Bronchial epithelial cell (primary cell): ENCODE measurements at places on chromosomes 2 and 18. TPM values are rescaled to one million over a fixed set of nuclear protein-coding genes. Genes with fewer than 3 reads are reported as not detected.

CARF gene
- 2.4 and 3.2 TPM in 2 replicates for total RNA-seq

PJVK gene
- 1.2 and 2.4 TPM in 2 replicates for total RNA-seq

HOXD13 gene
- total RNA-seq = not detected in 2 replicates

COX5B gene
- total RNA-seq = 416 and 525 TPM in 2 replicates

SKOR2 gene
- total RNA-seq = not detected in 2 replicates

C2orf81 gene
- total RNA-seq = 0.26 TPM in 2 replicates

SLC5A7 gene
- total RNA-seq = not detected in 2 replicates

DTNA gene
- 1.6 and 1.9 TPM in 2 replicates for total RNA-seq

EGR4 gene
- total RNA-seq = not detected in 2 replicates

NABP1 gene
- total RNA-seq = 45.5 and 70.0 TPM in 2 replicates

SERPINB12 gene
- 0.53 and 1.4 TPM in 2 replicates for total RNA-seq

MEIS1 gene
- total RNA-seq = 27.7 and 28.4 TPM in 2 replicates

DSG1 gene
- total RNA-seq = under 0.01 and 0.64 TPM in 2 replicates

MDH1B gene
- total RNA-seq = 0.26 TPM in 1 of 2 replicates, not detected in the other

PTH2R gene
- under 0.01 and 0.13 TPM in 2 replicates for total RNA-seq

STARD6 gene
- not detected in 2 replicates for total RNA-seq

YWHAQ gene
- 176 and 278 TPM in 2 replicates for total RNA-seq

C1QL2 gene
- total RNA-seq = not detected in 2 replicates

LGALSL gene
- total RNA-seq = 10.0 and 14.0 TPM in 2 replicates

CCDC178 gene
- total RNA-seq = 0.53 and 0.90 TPM in 2 replicates

DSG4 gene
- total RNA-seq = under 0.01 TPM in 1 of 2 replicates, not detected in the other

CPLX4 gene
- not detected in 2 replicates for total RNA-seq

CFAP65 gene
- total RNA-seq = not detected in 2 replicates

LYG1 gene
- total RNA-seq = 0.26 and 0.77 TPM in 2 replicates

DNAJC27 gene
- 5.3 and 7.2 TPM in 2 replicates for total RNA-seq

FBXO15 gene
- 0.13 TPM in 1 of 2 replicates, not detected in the other for total RNA-seq

HAAO gene
- 0.38 TPM in 1 of 2 replicates, not detected in the other for total RNA-seq

TRIM43 gene
- under 0.01 TPM in 1 of 2 replicates, not detected in the other for total RNA-seq
